ENCODE measurements at places on chromosomes 6 and 20.

DNA sequence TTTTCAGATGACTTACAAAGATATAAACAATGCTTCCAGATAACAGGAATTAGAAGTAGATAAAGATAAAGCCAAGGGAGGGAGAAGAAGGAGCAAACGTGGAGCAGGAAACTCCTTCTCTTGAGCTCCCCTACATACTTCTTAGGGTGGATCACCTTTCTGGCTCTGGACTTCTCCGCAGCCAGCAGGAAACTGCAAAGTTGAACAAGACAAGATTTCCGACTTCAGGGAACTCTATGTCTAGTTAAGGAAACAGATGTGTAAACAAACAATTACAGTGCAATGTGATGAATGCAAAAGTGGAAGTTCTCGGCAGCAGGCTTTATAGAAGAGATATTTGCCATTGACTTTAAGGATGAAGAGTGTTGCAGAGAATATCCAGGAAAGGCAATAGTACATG is 134.0 kb upstream of the MARCKS start:
- DNase-seq: no peak

DNA sequence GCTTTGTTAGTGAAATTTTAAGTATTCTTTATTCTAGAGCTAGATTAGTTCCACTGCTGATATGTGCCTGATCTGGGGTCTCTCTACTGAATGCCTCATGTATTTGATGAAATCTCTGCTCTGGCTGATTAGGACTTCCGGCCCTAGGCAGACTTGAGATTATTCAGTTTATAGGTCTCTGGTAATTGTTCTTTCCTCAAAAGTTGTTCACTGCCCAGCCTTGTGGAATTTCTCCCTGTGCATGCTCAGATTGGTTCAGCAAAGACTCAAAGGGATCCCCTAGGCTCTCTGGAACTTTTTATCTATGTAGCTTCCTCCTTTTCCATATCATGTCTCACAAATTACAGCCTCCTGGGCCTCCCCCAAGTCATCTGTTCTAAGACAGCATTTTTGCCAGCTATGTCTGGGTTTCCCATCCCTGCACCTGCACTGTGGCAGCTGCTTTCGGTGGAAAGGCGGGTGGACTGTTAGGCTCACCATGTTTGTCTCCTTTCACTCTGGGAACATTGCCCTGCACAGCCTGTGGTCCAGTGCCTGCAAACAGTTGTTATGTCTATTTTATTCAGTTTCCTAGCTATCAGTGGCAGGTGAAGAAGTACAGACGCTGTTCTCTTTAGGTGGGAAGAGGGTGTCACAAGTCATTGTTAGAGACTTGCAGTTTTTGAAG is 73.7 kb downstream of the RPP40 start:
- no peak for DNase-seq

DNA sequence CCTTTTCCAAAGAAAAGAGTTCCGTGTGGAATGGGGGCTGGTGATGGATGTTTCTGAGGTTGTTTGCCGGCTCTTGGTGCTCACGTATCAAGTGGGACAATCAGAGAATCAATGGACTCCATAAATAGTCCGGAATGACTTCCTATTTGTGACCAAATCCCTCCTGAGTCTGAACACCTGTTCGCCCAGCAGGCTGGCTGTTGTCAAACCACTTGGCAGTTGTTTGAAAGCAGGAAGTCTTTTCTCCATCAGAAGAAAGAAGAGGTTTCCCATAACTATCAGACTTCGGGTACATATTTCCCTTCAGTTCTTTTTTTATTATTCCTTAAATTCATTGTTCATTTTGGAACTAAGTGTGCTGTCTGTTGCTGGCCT is 154.7 kb upstream of the RIN2 start:
- no peak for DNase-seq

DNA sequence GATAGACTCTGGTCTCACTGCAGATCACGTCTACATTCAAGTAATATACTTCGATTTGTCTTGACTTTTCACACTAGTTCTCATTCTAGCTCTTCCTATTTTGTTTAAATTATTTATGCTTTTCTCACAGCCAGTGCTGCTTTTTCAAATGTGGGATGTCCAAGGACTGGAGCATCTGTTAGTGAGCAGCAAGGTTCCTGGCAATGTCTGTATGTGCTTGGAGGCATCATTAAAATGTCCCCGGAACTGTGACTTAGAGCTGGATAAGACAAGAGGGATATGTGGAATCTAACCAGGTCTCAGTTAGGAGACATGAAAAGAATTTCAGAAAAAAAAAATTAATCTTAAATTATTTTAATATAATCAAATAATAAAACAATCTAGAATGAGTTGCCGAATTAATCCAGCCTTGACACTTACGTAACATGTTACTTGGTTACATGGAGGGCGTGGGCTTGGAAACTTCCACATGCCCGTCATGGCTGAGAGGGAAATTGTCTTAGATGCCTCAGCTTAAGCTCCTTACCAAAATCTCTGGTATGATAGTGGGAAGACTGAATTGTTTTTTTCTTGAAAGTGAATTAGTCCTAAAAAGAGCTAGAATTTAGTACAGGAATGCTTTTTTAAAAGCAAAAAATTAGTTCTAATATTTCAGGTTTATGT is 21.4 kb upstream of the CARMIL1 start:
- no peak for DNase-seq

GRCh38 chr6:124551711-124552233 is 410.5 kb upstream of the RNF217 start:
- DNase-seq: no peak

DNA sequence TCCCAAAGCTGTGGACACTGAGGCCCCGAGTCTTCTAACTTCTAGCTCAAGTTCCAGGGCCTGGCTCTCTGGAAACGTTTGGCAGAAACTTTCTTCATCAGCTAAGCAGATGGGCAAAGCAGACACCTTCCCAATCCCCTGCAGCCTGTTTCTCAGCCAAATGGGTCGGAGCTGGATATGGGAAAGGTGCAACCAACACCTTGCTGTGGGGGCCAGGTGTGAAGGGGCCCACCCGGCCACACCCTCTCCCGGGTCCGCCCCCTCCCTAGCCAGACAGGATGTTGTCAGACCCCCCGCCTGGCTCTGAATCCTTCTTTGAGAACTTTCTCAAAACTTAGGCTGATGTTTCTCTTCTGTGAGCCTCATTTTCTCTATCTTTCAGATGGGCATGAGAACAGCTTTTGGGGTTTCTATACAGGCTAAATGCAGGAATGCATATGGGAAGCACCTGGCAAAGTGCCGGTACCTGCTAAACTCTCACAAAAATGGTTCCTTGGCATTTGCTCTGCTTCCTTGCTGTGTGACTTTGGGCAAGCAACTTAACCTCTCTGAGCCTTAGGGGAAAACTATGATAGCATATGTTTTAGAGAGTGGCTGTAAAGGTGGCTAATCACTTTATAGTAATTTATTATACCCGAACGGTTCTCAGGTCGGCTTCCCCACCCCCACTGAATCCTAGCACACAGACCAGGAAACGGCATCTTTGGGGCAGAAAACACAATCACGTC is 1.8 kb downstream of the SNAI1 start:
- DNase-seq: no peak

GRCh38 chr6:99165838-99166237 is 183.6 kb downstream of the FAXC start:
- DNase-seq: no peak

- no peak for DNase-seq
These were observed 100.5 kb downstream of the KIF13A start for GRCh38 chr6:17886891-17887290.

GRCh38 chr20:44653546-44653945 is 2.0 kb upstream of the ADA start:
- no peak for DNase-seq

DNA sequence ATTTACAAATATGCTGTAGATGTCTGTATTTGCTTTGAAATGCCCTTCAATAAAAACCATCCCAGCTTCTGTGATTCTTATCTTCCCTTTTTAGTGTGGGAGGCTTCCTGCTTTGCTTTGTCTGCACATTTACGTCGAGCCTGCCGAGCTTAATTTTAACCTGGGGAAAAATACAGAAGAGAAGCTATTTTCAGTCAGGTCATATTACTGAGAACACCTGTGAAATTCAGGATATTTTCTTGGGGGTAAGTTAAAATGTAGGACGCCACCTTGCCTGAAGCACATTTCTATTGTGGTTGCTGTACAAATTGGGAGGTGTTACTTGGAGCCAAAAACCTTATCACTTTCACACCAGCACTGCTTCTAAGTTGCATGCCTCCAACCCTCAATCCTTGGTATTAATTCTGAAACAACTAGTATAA is 43.6 kb upstream of the FUCA2 start:
- no peak for DNase-seq

DNA sequence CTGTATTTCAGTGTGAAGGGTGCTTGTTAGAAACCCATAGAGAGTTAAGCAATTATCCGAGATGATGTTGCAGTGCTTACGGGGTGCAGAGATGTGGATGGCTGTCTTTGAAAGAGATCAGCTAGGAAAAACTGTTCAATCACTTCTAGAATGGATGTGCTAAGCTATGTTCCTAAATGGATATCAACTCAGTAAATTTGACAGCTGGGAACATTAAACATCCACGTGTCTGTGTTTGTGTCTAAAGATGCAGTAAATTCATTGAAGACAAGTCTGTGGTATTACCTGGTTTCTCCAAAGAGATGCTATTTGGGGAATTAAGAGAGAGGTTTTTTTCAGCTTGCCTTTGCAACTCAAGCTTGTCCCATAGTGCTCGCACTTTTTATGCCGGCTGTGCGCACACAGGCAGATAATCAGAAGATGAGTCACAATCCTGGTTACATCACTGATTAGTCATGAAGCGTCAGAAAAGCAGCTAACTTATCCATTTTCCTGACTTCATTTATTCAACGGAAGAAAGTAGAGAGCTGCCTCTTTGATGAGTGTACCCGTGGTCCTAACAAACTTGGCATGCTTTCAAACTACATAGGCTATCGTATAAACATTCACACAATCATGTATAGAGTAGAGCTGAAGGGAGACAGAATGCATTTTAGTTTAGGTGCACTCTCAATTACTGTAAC is 691.7 kb upstream of the SLC35B3 start:
- no peak for DNase-seq

GRCh38 chr6:70676821-70677220 is 9.1 kb downstream of the SMAP1 start:
- no peak for DNase-seq

GRCh38 chr6:28215425-28215824 is 9.7 kb upstream of the ZSCAN9 start:
- no peak for DNase-seq

GRCh38 chr6:134744301-134744700 is 205.6 kb downstream of the ALDH8A1 start:
- DNase-seq: no peak

- DNase-seq: no peak
These were observed 47.4 kb downstream of the TRDN start for GRCh38 chr6:123589317-123589716.

- DNase-seq: no peak
These were observed 154.9 kb upstream of the MLN start for GRCh38 chr6:33958526-33959328.

DNA sequence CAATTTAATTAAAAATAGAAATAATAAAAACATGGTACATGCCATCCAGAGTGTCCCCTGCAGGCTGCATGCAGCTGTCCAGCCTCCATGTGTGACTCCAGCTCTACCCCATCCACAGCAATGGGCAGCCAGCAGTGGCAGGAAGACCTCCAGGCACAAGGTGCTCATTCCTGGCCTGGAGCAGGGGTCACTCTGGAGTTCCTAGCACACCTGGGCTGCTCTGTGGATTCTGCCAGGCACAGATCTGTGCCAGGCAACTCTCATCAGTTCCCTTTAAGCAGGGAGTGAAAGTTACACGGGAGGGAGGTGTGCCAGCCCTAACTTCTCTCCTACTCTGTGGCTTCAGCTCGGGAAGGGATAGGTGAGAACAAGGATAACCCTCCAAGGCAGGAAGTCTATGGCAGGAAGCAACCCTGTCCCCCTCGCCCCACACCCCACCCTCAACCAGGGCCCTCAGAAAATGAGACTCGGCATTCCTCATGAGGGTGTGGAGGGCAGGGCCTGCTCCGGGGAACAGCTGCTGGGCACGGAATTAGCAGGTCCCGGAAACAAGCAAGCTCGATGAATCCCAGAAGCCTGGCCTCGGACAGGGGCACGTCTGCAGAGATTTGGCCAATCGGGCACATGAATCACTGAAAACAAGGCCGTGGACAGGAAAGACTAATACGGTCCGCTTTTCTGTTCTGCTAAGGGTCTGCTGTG is 10.0 kb downstream of the JPH2 start:
- no peak for DNase-seq

GRCh38 chr6:169075211-169075914 is 178.3 kb downstream of the THBS2 start:
- DNase-seq: no peak

GRCh38 chr6:150940941-150941340 is 75.4 kb downstream of the MTHFD1L start:
- DNase-seq: no peak

DNA sequence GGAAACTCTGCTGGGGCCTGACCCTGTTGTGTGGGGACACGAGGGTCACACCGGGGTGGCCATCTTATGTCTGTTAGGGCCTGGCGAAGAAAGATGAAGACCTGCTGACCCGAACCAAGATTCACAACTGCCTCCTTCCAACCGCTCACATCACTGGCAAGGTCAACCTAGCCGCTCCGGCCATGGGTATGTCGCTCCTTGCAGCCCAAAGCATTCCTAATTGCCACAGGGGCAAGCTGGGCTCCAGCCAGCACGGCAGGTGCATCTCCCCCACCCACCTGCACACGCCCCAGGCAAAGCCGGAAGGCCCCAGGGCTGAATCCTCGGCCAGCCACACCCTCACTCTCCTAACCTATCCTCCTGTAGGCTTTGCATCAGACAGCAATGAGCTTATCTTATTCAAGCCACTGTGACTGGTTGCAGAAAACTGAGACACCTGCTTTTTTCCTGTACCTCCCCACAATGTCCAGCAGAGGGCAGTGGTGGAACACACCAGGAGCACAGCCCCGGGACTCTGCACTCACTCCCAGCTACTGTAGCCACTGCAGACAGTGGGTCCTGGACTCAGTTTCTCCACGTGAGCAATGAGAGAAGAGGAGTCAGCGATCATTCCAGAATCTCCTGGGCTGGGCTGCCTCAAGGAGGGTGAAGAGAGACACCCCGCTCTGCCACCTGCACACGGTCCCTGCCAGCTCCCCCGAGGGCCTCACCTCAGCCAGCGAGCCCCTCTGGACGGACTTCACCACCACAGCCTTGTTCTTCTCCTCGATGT is 170.2 kb downstream of the PREX1 start:
- DNase-seq: peak; percentile 71

- DNase-seq: no peak
These were observed 113.2 kb downstream of the ZDHHC14 start for GRCh38 chr6:157494132-157494710.

- no peak for DNase-seq
These were observed 111.2 kb downstream of the SCML4 start for GRCh38 chr6:107712665-107713551.

DNA sequence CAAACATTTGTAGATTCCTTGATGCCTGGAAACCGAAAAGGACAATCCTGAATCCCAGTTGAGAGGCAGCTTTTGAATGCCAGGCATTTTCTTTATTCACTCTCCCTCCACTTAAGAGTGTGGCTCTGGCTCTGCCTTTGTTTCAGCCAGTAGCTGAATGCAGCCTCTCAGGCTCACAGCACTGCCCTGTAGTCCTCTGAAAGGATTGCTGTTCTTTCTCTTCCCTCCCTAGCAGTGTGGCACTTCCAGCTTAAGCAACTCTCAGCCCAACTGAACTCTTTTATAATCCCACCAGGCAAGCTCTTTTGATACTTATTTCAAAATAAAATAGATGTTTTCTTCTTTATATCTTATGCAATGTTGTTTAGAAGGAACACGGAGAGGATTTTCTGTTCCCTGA is 415.6 kb downstream of the GJA1 start:
- no peak for DNase-seq

All from substantia nigra (tissue), 51 donors.